Tongue (tissue), 3 donors: ENCODE measurements at places on chromosomes 13 and 19.

GRCh38 chr13:95382411-95382810 is 81.2 kb upstream of the ABCC4 start:
- no peak for DNase-seq

DNA sequence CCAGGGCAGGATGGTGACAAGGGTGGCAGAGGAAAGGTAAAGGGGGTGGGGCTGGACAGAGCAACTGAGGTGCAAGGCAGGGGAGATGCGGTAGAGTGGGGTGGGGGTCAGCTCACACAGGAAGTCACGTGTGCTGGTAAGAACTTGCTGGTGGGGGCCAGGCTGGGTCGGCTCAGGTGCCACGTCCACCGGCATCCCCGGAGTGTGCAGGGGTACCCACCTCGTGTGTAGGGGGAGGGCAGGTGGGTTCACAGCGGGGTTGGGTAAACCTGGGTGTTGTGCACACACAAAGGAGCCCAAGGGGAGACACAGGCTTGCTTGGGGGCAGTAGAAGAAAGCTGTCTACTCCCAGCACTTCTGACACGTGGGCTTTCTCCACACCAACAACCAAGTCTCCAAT is 2.9 kb downstream of the ZNF835 start:
- no peak for DNase-seq

- peak; percentile 53 for DNase-seq
These were observed 126.3 kb downstream of the STK24 start for GRCh38 chr13:98450539-98451111.

DNA sequence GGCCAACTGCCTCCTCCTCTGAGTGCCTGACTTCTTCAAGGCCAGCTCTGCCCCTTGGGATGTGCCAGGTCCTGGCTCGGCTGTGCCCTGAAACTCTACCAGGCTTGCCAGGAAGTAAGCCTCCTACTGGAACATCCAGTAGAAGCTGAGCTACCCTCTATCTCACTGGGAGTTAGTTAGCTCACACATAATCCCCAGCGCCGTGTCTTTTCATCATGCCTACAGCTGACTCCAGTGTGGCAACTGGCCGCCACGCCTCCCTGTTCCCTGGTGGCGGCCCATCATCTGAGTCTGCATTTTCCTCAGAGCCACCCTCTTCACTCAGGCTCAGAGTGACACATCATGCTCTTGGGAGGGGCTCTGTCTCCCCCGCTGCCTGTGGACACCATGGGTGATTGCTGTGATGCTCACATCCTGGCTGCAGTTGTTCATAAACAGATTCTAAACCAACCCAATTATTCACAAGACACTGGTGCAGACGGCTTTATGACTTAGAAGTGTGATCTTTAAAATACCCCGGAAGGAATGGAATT is 131.9 kb upstream of the IRS2 start:
- DNase-seq, result peak; percentile 76

DNA sequence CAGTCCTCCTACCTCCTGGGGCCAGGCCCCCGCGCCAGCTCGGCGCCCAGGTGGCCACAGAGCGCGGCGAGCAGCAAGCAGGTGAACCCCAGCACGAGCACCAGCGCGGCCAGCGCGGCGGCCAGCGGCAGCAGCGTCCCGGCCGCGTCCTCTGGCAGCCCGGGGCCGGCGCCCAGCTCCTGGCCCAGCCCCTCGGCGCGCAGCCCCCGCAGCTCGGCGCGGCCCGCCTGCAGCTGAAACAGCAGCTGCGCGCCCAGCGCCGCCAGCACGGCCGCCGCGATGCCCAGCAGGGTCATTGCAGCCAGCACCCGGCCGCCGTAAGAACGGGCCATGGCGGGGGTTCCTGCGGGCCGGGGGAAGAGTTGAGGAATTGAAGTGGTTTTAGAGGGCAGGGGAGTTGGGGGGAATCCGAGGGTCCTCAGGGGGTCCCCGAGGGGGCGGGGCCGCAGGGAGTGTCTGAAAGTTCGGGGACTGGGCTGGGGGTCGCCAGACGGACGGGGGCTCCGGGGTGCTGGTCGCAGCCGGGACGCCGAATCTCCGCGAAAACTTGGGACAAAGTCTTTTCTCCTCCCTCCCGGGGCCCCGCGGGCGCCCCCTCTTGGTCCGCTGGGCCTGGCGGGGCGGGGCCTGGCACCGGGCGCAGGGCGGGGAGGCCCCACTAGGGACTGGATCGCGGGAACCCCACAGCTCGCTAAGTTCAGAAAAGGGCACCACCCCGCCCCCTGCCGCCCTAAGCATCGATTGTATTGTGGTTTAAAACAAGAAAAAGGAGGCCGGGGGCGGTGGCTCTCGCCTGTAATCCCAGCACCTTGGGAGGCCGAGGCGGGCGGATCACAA is at the start of gene TMEM221:
TMEM221 (minus strand) TSS at position 538 of the 837 bp plus-strand sequence; CDS start at position 332, 206 bp downstream.
- DNase-seq, result peak; percentile 53

- DNase-seq, result no peak
These were observed 351.9 kb upstream of the MIR17HG start for GRCh38 chr13:90995614-90996013.

- no peak for DNase-seq
These were observed 1.9 kb downstream of the GPR18 start for GRCh38 chr13:99256283-99256682.

DNA sequence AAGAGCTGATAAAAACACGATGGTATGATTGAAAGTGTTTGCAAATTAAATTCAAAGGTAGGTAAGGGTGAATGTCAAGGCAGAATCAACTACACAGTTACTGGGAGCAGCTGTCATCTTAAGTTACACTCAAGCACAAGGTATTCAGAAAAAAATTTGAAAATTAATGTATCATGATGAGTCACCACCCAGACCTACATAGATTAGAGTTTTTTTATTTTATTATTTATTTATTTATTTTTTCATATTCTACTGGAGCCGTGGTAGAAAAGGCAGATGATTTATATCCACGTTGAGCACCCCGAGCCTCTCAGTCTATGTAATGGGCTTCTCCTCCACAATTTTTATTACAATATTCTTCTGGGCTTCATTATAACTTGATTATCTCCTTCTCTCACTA is 728.9 kb upstream of the ARGLU1 start:
- no peak for DNase-seq
